ENCODE measurements at places on chromosomes 3 and 15.

DNA sequence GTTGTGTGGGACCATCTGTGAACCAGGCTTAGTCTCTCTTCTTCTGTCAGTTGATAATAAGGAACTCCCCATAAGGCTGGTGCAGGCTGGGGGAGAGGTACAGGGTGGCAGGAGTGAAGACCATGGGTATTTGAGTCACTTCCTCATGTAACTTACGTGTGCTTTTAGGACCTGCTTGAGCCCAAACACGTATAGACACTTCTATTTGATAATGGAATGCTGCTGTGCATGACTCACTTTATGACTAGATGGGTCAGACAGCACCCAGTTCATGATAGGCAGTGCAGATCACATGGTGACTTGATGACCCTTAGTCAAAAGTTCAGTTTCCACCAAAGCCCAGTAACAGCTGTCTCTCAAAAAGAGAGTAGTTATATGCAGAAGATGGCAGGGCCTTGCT is 490.9 kb downstream of the ZBBX start:
- DNase-seq, result no peak

- DNase-seq, result no peak
Measured at GRCh38 chr15:25641762-25642161, 202.9 kb upstream of the UBE3A start.

- no peak for DNase-seq
Measured at GRCh38 chr15:52090193-52090592, 22.4 kb downstream of the BCL2L10 start.

DNA sequence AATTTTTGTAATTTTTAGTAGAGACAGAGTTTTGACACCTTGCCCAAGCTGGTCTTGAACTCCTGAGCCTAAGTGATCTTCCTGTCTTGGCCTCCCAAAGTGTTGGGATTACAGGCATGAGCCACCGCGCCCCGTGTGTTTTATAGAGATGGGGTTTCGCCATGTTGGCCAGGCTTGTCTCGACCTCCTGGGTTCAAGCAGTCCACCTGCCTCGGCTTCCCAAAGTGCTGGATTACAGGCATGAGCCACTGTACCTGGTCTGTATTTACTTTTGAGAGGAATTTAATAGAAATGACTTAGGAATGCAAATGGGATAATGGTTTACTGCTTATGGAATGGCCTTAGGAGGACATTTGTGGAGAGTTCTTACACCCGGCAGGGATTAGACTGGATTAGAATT is 10.8 kb downstream of the TATDN2 start:
- no peak for DNase-seq

- DNase-seq, result no peak
Measured at GRCh38 chr3:170240142-170240541, 17.9 kb downstream of the PRKCI start.

DNA sequence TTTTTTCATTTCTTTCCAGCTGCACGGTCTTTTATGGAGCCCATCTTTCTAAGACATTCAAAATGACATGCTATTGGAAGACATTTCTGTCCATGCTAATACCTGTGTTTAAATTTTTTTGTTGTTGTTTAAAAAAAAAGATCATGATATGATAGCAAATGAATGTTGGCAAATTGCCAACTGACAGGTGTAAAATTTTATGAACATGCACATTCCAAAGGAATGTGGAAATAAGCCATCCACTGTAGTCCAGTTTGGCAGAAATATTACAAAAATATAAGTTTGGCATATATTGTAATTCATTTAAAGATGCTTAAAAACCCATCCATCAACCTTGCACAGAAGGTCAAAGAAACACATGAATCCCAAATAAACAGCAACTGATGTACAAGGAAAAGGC is 75.6 kb upstream of the WNT5A start:
- no peak for DNase-seq

GRCh38 chr15:94099574-94099960 is 131.8 kb upstream of the MCTP2 start:
- no peak for DNase-seq

GRCh38 chr3:51682079-51682478 is 11.0 kb downstream of the TEX264 start:
- peak; percentile 19 for DNase-seq

DNA sequence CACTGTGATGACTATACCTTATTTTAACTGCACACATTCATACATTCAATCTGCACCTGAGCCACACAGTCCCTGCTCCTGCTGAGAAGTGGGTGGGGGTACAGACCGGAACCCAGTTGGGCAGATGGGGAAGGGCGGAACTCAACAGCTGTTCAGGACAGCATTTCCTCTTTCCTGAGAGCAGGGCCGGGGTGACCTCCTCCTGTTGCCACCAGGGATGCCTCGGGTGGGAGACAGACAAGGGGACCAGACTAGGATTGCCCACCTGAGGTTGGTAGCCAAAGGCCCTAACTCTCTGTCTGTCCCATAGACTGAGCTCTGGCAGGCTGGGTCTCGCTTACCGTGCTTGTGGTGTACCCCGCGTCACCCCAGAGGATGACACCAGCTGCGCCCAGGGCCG is 3.9 kb downstream of the HYAL2 start:
- no peak for DNase-seq

DNA sequence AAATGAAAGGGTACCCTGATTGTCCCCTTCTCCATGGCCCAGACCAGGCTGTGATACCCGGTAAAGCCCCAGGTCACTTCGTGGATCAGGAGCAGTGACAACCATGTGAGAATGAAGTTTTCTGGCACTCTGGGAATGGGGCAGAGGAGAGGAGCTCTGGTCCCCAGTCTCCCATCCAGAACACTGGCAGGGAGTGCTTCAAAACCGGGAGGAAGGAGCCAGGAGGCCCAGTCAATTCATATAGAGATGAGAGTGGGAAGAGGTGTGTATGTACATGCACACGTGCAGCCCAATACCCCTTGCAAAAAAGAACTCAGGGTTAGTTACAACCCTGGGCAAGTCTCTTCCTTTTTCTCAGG is 101.4 kb upstream of the TLE3 start:
- no peak for DNase-seq

GRCh38 chr3:105970283-105970682 is 101.5 kb upstream of the CBLB start:
- DNase-seq, result no peak

- DNase-seq, result no peak
Measured at GRCh38 chr15:79516155-79516554, 84.0 kb downstream of the MINAR1 start.

- no peak for DNase-seq
Measured at GRCh38 chr3:16528581-16528993, 15.1 kb upstream of the RFTN1 start.

- no peak for DNase-seq
Measured at GRCh38 chr3:51340989-51341636, 44.0 kb upstream of the MANF start.

- DNase-seq, result no peak
Measured at GRCh38 chr3:118557513-118557912, 477.1 kb downstream of the IGSF11 start.

DNA sequence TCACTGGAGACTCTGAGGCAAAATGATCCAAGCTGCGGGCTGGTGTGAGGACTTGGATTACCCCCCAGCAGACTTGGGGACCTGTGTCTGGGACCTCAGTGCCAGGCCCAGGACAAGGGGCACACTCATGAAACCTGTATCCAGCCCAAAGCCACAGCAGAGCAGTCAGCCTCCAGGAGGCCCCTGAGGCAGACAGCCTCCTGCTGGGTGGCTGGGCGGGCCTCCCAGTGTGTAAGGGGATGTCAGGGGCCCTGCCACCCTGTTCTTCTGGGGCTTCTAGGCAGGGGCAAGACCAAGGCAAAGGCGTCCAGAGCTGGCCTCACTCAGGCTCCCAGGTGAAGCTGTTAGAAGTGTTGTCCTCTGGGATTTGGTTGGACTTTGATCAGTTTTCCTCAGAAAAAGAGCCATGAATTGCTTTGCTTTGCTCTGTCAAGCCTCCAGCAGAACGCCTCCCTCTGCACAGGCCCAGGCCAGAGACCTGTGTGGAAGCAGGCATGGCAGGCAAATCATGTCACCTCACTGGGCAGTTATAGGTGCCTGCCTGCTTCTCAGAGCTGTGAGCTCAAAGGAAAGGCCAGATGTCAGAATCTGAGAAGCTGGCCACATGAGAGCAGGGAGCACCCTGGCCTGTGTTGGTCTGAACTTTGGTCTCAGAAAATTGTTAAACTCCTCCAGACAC is 77.4 kb downstream of the SMAD6 start:
- DNase-seq, result no peak

GRCh38 chr15:98787936-98788757 is 139.8 kb downstream of the IGF1R start:
- no peak for DNase-seq

GRCh38 chr3:186162221-186162620 is 53.3 kb upstream of the ETV5 start:
- no peak for DNase-seq

GRCh38 chr15:99212406-99212805 is 37.0 kb downstream of the TTC23 start:
- DNase-seq, result no peak

- DNase-seq, result peak; percentile 36
Measured at GRCh38 chr3:179653096-179653797, 407 bp downstream of the USP13 start.

- DNase-seq, result no peak
Measured at GRCh38 chr3:143182866-143183664, 63.5 kb downstream of the CHST2 start.

DNA sequence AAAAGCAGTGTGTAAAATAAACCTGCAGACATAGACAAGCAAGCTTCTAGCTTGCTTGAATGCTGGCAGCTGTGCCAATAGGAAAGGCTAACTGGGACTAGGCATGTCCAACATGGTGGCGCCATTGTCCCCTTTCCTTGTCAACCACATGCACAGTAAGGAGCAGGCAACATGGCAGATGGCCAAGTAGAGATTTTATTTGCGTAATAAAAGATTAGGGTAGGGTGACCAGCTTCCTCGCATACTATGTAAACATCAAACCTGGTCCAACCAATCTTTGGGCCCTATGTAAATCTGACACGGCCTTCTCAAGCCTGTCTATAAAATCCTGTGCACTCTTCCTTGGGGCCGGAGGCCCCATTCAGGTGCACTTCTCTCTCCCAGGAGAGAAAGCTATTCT is 575.4 kb upstream of the GOLIM4 start:
- no peak for DNase-seq

DNA sequence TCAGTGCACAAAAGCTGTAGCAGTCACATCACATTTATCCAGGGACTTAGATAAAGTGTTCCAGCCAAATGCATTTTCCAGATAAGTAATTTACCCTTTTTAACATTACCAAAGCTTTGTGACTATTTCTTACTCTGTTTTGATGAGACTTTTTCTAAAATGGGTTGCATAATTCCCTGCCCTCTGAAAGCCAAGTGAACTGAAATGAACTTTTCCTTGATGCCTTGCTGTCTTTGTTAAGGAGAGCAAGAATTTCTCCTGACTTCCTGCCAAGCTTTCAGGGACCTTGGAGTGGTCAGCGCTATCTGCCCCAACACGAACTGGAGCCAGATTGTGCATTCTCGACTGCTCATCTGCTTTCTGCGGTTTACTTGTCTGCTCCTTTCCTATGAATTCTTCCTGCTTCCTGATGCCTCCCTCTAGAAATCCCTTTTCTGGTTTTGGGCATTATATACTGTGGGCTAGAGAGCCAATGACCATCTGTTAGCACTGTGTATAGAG is 34.8 kb downstream of the EIF4E3 start:
- no peak for DNase-seq

DNA sequence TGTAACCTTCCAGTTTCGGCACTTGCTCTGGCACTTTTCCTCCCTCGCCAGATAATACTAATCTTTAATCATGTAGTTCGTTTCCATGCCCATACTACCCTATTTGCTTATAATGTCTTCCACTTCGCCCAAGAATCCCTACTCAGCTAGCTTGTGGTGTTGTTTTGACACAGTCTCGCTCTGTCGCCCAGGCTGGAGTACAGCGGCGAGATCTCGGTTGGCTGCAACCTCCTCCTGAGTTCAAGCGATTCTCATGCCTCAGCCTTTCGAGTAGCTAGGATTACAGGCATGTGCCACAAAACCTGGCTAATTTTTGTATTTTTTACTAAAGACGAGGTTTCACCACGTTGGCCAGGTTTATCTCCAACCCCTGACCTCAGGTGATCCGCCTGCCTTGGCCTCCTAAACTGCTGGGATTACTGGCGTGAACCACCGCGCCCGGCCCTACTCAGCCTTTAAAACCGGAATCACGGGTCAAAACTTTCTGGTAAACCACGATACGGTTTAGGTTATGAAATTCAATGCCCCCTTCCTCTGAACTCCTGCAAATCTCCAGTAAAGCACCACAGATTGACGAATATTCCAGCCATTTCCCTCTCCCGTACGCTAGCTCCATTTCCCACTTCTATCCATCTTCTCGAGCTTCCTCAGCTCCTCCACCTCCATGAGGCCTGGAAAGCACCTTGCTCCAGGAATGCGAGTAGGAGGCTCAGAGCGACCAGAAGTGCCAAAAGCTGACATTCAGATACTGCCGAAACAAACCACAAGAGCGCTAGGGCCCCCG is 878 bp upstream of the RAD51 start:
- DNase-seq, result no peak

- no peak for DNase-seq
Measured at GRCh38 chr3:65170390-65171042, 482.7 kb upstream of the ADAMTS9 start.

- DNase-seq, result no peak
Measured at GRCh38 chr3:79835701-79836100, 67.9 kb upstream of the ROBO1 start.

- peak; percentile 11 for DNase-seq
Measured at GRCh38 chr3:194140520-194141414, 4.8 kb downstream of the HES1 start.

DNA sequence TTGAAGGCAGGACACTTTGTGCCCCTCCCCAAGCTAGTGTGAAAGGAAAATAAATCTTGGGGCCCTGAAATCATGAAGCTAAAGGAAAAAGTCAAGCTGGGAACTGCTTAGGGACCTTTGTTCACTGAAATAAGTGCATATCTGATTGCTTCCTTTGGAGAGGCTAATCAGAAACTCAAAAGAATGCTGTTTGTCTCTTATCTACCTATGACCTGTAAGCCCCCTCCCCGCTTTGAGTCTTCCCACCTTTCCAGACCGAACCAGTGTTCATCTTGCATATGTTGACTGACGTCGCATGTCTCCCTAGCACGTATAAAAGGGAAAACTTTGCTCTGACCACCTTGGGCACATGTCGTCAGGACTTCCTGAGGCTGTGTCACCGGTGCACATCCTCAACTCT is 53.1 kb downstream of the SLC30A4 start:
- no peak for DNase-seq

DNA sequence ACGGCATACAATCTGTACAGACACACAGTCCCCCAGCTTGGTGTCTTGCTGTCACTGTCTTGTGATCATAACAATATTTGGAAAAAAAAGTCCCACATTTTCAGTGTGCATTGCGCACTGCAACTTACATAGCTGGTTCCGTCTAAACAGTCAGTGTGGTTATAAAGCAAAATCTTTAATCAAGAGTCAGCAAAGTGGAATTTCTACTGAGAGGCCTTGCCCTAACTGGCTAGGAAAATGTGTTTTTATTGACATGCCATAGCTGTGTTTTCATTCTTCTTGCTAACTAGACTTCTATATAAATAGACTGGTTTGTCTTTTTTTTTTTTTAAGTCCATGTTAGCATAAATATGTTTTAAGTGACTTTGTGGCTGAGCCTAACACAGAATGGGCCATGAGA is 174.8 kb downstream of the POLR2M start:
- no peak for DNase-seq

GRCh38 chr3:122301063-122301462 is 24.0 kb upstream of the CSTA start:
- DNase-seq, result no peak
